D721Med (cell line): ENCODE measurements at places on chromosomes 11 and 22.

DNA sequence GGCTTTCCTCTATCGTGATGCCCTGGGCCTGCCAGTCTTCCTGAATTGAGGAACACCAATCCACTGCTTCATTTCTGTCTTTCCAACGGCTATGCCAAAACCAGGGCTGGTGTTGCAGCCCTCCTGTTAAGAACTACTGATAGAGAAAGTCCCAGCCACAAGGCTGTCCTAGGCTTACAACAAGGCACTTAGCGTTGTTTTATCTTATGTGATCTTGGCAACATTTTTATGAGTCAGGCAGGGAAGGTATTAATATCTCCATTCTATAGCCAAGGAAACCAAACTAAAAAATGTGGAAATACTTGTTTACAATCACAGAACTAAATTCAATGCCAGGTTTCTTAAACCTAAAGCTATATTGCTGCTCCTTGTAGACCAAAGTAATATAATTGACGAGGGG, 89.9 kb upstream of the AMOTL1 start:
- no peak for DNase-seq

- DNase-seq: no peak
Observed at GRCh38 chr22:17930455-17931313, 93.7 kb downstream of the MICAL3 start.

GRCh38 chr11:5547982-5548381, 358 bp downstream of the OR52H1 start:
- DNase-seq: no peak

DNA sequence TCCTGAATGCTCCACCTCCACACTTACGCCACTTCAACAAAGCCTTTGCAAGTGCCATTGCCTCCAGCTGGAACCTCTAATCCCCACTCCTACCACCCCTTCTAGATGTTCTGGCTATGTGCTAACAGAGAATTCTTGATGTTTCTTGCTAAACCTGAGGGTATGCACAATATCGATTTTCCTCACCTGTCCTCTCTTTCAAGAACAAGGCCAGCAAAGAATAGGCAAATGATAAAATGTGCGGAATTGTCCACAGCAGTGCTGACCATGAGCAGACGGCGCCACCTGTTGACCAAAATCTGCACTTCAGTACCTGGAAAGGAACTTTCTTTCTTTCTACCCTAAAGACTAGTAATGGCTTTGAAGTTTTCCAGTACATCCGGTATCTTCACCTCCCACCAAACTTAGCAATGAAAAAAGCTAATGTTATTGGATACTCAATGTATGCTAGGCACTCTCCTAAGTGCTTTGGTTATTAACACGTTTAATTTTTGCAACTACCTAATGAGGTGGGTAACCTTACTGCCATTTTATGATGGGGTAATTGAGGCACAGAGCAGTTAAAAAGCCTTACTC, 3.4 kb downstream of the TIMM10 start:
- no peak for DNase-seq

DNA sequence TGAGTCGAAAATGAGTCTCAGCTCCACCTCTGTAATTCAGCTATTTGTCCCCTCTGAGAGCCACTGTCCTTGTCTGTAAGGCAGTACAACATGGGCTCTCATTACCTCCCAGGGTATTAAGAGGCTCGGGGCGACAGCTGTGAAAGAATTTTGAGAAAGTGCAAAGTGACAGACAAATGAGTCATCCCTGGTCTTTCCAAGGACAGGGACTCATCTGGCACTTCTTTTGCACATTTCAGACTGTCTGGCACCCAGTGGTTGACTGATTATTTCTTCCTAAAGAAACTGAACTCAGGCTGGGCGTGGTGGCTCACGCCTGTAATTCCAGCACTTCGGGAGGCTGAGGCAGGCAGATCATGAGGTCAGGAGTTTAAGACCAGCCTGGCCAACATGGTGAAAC, 62.1 kb upstream of the ARFGAP3 start:
- DNase-seq: no peak

DNA sequence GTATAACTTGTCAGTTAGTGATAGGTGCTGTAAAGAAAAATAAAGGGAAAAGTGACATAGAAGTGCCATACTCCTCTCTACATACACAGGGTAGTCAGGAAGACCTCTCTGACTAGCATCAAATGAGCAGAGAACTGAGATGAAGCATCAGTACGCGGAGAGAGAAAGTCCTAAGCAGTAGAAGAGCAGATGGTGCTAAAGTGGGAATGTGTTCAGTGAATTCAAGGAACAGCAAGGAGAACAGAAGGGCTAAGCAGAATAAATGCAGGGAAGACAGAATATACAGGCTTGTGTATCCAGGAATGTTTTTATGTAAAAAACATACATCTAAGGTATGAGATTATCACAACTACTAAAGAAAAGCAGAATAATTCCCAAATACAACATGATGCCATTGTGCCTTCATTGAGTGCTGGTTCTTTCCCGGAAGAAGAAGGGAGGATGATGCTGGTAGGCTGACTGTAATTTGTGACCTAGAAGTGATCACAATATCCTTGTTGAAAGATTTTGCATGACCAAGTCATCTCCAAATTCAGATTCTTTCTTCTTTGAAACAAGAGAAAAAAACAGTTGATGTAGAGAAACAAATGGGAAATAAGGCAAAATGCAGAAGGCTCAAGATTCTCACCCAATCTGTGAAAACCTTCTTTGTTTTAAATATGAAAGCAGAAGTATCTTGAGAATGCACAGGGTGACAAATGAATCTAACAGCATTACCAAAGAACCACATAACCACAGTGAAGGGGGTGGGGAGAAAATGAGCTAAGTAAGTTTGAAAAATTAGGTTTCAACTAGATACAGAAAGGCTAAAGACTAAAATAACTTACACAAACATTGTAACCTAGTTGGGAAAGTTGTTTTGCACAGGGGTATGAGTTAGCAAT, 20.5 kb downstream of the MRE11 start:
- no peak for DNase-seq

DNA sequence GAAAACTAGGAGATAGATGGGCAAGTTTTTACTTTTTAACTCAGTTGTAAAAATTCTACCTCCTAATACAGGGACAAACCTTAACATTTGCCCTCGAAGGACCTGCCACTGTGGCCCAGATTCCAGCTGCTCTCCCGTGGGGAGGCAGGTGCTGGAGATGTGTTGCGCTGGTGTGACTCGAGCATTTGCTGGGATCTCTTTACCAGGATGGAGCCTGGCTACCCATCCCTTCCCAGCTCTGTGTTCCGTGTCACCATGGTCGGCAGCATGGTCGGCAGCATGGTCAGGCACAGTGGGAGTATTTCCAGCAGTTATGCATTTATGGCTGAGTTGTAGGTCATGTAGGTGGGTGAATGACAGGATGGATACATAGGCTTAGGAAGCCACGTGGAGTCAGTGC, 41.1 kb downstream of the OTOG start:
- DNase-seq: no peak

DNA sequence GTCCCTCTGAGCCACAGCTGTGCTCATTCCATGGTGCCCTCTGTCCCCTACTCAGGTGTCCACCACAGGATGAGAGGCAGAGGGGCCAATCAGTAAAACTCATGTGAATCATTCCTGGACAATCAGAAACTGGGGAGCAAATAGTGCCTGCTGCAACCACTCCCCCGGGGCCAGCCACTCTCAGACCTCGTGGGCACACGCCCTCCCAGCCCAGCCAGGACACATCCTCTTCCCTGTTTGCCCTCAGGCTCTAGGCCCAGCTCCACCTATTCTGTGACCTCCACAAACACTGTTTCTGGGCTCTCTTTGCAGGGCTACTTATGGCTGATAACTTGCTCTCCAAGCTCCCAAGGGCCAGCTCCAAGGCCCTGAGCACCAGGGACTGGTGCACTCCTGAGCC, 14.0 kb upstream of the KCTD14 start:
- no peak for DNase-seq

DNA sequence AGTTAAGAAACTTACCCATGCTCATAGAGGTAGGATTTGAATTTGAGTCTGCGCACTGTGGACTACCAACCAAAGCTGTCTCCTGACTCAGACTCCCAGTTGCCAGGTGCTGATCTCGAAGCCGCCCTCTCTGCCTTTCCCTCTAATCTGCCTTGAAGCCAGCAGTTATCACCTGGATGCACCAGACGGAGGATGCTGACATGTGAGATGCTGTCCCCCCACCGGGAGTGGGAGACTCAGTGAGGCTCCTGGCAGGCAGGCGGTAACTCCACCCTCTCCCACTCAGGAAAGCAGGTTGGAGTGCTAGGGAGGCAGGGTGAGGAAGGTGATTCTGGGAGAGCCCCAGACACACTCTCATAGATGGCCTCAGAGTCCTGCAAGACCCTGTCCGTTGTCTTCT, 40.4 kb downstream of the KIAA1671 start:
- no peak for DNase-seq

GRCh38 chr11:122804161-122804560, 34.1 kb upstream of the CRTAM start:
- no peak for DNase-seq

GRCh38 chr11:119107538-119108145, 498 bp downstream of the C2CD2L start:
- DNase-seq: no peak

DNA sequence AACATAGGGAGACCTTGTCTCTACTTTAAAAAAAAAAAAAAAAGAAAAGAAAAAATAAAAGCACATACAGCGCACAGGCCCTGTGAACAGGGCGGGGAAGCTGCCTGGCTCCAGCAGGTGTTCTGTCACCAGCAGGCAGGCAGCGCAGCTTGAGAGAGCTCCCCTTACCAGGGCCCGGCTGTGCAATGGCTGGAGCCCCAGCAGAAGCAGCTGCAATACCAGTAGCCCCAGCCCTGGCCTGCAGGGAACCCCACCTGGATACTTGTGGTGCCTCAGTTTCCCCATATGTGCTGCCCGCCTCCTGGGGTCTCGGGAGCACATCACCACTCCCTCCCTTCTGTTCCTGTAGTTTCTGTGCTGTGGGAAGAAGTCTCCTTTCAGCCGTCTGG, 12.3 kb downstream of the TSPAN32 start:
- no peak for DNase-seq

GRCh38 chr11:24762076-24762475, 265.2 kb downstream of the LUZP2 start:
- no peak for DNase-seq

DNA sequence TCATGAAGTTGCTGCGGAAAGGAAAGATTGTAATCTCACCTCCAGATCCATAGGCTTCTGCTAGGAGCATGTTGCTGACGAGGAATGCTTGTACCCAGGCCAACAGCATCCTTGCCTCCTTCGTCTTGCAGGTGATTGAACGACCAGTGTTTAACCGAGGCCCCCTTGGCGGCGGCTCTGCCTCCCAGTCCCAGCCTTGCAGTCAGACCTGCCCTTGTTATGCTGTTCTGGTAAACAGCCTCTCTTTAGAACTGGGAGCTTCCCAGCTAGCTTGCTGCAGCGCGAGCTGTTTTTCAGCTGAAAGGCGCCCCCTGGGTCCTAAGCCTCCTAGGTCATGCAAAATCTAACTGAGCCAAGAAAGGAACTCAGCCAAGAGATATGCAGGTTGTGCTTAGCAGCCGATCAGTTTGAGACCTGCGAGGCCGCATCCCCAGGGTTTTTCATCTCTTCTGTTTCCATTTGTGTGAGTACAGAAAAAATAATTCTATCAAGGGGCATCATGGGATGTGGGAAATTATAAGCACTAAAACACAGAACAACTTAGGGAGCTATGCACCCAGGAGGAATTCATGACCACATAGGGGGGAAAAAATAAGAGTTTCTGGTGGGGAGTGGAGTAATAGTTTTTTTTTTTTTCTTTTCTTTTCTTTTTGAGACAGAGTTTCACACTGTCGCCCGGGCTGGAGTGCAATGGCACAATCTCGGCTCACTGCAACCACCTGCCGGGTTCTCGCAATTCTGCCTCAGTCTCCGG, at the start of gene PIK3IP1:
TSS of gene PIK3IP1 (minus strand) at position 253 of the 754 bp plus-strand sequence. CDS start at position 109, 144 bp downstream.
- DNase-seq: no peak

- DNase-seq: no peak
Observed at GRCh38 chr11:84581083-84581482, 1046.1 kb downstream of the DLG2 start.

GRCh38 chr11:74347381-74347780, 35.9 kb upstream of the P4HA3 start:
- DNase-seq: no peak

GRCh38 chr11:72072348-72072747, 8.0 kb downstream of the NUMA1 start:
- DNase-seq: no peak

- DNase-seq: no peak
Observed at GRCh38 chr11:68142028-68142412, 20.8 kb upstream of the CHKA start.

DNA sequence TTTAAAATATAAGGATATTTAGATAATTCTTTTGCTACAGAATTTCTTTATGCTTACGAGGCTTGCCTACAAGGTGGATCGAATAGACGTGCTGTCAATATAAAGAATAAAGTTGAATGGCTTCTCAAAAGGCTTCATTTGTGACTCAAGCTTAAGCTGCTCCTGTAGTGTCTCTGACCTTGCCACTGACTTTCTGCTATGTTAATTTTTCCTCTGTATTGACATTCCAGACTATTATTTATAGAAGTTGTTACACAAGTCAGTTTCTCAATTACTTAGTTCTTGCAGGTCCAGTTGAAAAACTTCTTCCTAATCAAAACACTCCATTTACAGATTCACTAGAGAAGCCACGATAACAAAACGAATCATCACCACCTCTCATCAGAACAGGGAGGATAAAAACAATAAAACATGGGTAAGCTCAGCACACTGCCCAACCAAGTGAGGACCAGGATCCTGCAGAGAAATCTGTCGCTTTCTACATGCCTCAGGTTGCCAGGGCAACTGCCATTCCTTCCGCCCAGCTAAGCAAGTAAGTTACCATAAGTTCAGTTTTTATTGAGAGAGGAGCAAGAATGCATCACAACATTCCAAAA, 39.0 kb upstream of the CHKA start:
- DNase-seq: no peak

- no peak for DNase-seq
Observed at GRCh38 chr11:2550606-2550970, 105.8 kb downstream of the KCNQ1 start.

DNA sequence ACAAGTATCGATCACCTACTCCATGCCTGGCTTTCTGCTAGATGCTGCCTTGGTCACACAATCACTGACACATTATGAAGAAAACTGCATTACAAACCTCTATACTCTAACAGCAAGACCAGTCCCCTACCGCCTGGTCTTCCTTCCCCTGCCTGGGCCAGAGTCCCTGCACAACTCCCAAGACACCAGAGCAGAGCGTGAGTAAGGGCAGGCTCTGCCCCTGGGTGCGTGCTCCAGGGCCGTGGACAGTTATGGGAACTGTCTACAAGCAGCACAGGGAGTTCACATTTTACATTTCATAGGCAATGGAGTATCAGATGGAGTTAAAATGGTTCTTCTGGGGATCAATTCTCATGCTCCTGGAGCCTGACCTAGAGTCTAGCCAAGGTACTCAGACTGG, 6.5 kb downstream of the FZD4 start:
- DNase-seq: no peak

DNA sequence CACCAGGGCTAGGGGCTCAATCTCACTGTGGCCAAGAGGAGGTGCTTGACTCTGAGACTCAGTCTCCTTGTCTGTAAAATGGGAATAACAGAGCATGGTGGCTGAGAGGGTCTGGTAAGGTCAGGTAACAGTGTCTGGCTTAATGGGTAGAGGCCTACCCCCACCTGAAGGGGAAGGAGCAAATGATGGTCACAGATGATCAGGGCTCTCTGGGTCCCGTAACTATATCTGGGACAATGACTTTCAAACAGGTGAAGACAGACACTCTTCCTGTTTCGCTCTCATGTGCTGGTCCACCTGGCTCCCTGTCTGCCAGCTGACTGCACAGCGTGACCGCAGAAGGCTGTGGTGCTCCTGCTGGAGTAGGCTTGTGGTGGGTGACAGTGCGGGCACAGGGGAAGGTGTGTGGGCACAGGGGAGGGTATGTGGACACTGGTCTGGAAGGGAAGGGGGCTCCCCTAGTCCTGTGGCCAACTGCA, 4.0 kb downstream of the A4GALT start:
- DNase-seq: no peak

- no peak for DNase-seq
Observed at GRCh38 chr11:81459766-81460306, 1273.8 kb downstream of the FAM181B start.
